Effector memory CD4-positive, alpha-beta T cell (primary cell): ENCODE measurements at places on chromosomes 1 and 21.

DNA sequence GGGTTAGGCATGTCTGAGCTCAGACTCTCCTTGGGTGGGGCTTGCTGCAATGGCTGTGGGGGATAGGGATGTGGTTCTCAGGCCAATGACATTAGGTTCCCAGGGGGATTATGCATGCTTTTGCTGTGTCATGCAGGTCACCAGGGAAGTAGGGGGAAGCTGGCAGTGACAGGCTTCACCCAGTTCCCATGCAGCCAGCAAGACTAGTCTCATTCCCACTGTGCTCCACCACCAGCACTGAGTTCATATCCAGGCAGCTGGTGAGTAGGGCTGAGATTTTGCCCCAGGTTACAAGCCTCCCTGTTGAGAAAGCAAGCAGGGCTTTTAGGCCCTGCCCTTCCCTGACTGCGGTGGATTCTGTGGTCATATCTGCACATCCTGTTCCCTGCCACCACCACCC is 32.1 kb upstream of the PLA2G5 start:
- no peaks in the 10 kb centered on the region for H3K36me3 ChIP-seq
- no peak overlapping the region for H3K4me3 ChIP-seq
- peaks cover 4% of the 10 kb centered on the region for H3K4me1 ChIP-seq
- DNase-seq: no peak
- H3K27ac ChIP-seq: no peak overlapping the region

DNA sequence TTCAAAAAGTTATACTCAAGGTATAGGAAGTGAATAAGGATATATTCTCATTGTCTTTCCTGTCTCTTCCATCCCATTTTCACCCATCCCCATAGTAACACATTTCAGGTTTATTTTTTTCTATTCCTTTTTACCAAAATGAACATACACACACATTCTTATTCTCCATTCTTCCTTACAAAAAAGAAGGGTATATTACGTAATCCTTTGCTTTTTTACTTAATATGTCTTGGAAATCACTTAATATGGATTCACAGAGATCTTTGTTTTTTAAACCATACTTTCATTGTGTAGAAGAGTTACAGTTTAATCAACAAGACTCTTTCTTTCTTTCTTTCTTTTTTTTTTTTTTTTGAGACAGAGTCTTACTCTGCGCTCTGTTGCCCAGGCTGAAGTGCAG is 128.2 kb upstream of the BMP8A start:
- H3K27ac ChIP-seq: no peak overlapping the region
- H3K36me3 ChIP-seq: peaks cover 64% of the 10 kb centered on the region
- H3K27me3 ChIP-seq: no peaks in the 10 kb centered on the region
- H3K4me1 ChIP-seq: no peaks in the 10 kb centered on the region

GRCh38 chr1:96820107-96820506 is 98.5 kb downstream of the PTBP2 start:
- no peaks in the 10 kb centered on the region for H3K36me3 ChIP-seq
- H3K27me3 ChIP-seq: no peaks in the 10 kb centered on the region
- no peaks in the 10 kb centered on the region for H3K4me1 ChIP-seq
- DNase-seq: no peak
- H3K27ac ChIP-seq: no peak overlapping the region

GRCh38 chr21:44846485-44847260 is 26.8 kb downstream of the PTTG1IP start:
- H3K4me3 ChIP-seq: no peak overlapping the region
- no peak overlapping the region for H3K27ac ChIP-seq
- H3K27me3 ChIP-seq: no peaks in the 10 kb centered on the region
- peaks cover 17% of the 10 kb centered on the region for H3K36me3 ChIP-seq
- peaks cover 16% of the 10 kb centered on the region for H3K4me1 ChIP-seq

- no peaks in the 10 kb centered on the region for H3K36me3 ChIP-seq
- H3K4me3 ChIP-seq: no peak overlapping the region
- H3K27me3 ChIP-seq: no peaks in the 10 kb centered on the region
- no peak overlapping the region for H3K27ac ChIP-seq
- peaks cover 5% of the 10 kb centered on the region for H3K4me1 ChIP-seq
Measured at GRCh38 chr1:110216844-110217444, 6.8 kb downstream of the KCNC4 start.

DNA sequence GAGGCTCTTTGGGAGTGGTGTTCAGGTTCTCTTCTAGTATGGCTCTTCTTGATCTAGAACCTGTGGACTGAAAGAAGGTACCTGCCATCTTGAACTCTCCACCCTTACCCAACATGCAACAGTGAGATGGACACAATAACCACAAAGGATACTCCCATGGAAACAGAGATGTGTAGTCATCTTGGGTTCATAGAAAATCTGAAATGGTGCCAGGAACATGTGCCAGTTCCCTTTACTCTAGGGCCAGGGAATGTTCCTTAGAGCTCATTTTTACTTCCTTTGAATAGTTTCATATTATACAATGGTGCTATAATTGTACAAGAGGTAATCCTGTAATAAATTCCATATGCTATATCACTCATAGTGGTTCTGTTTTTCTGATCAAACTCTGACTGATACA is 13.2 kb upstream of the SCYL3 start:
- H3K4me1 ChIP-seq: no peaks in the 10 kb centered on the region
- H3K4me3 ChIP-seq: no peak overlapping the region
- H3K36me3 ChIP-seq: no peaks in the 10 kb centered on the region
- no peak for DNase-seq

DNA sequence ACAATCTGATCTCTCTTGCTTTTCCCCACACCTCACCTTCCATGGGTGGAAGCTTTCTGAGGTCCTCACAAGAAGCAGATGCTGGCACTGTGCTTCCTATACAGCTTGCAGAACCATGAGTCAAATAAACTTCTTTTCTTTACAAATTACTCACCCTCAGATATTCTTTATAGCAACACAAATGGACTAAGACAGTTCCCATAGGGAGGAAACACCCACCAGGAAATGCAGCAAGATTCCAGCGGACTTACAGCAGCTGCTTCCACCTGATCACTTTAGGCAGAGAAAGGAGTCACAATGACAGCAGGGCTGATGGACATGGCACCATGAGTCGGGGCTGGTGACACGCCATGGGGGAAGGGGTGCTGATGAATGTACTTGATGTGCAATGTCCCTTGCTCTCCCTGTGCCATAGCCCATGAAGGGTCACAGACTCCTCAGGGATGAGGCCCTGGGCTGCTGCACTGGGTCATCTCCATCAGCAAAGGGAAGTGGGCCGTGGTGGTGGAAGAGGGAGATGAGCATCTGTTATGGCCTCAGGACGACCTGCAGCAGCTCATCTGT is 53.9 kb downstream of the PRSS38 start:
- no peaks in the 10 kb centered on the region for H3K36me3 ChIP-seq
- H3K27me3 ChIP-seq: no peaks in the 10 kb centered on the region
- no peak overlapping the region for H3K4me3 ChIP-seq
- H3K4me1 ChIP-seq: peaks cover 30% of the 10 kb centered on the region
- H3K27ac ChIP-seq: no peak overlapping the region

- no peaks in the 10 kb centered on the region for H3K36me3 ChIP-seq
- no peaks in the 10 kb centered on the region for H3K27me3 ChIP-seq
- DNase-seq: no peak
- H3K27ac ChIP-seq: no peak overlapping the region
- no peaks in the 10 kb centered on the region for H3K4me1 ChIP-seq
- no peak overlapping the region for H3K4me3 ChIP-seq
Measured at GRCh38 chr21:15441992-15442391, 287.8 kb upstream of the USP25 start.

GRCh38 chr1:210739627-210740026 is 394.3 kb downstream of the KCNH1 start:
- H3K4me3 ChIP-seq: no peak overlapping the region
- no peaks in the 10 kb centered on the region for H3K4me1 ChIP-seq
- no peaks in the 10 kb centered on the region for H3K27me3 ChIP-seq
- DNase-seq: no peak
- no peak overlapping the region for H3K27ac ChIP-seq

- peaks cover 48% of the 10 kb centered on the region for H3K36me3 ChIP-seq
- H3K4me1 ChIP-seq: peaks cover 14% of the 10 kb centered on the region
- H3K27ac ChIP-seq: no peak overlapping the region
- H3K27me3 ChIP-seq: no peaks in the 10 kb centered on the region
- peak overlapping the region; percentile 6 for H3K4me3 ChIP-seq
- no peak for DNase-seq
Measured at GRCh38 chr1:86739648-86740509, 35.5 kb downstream of the SH3GLB1 start.

DNA sequence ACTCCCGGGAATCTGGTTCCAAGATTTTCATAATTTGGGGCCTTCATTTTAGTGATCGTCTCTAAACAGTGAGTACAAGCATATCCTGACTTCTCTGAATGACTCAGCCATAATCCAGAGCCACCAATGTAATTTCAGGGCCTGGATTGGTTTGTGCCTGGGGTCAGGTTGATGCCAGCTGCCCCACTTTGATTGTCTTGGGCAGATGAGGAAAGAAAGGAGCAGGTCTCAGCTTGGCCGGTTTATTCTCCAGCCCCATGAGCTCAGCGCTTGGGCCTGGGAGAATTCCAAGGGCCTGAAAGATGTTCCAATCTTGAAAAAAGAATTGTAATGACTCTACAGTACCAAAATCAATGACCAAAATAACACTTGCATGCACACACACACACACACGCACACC is 71.2 kb upstream of the ECE1 start:
- H3K27ac ChIP-seq: no peak overlapping the region
- no peaks in the 10 kb centered on the region for H3K4me1 ChIP-seq
- H3K4me3 ChIP-seq: no peak overlapping the region
- H3K36me3 ChIP-seq: no peaks in the 10 kb centered on the region
- H3K27me3 ChIP-seq: no peaks in the 10 kb centered on the region
- no peak for DNase-seq

GRCh38 chr1:214587165-214587564 is 15.8 kb upstream of the CENPF start:
- H3K27ac ChIP-seq: no peak overlapping the region
- no peaks in the 10 kb centered on the region for H3K27me3 ChIP-seq
- DNase-seq: no peak
- no peak overlapping the region for H3K4me3 ChIP-seq
- H3K36me3 ChIP-seq: no peaks in the 10 kb centered on the region
